Amniotic stem cell (primary cell): ENCODE measurements at places on chromosomes 16 and 17.

- DNase-seq, result no peak
Measured at GRCh38 chr17:48012151-48012520, 25.5 kb downstream of the COPZ2 start.

GRCh38 chr16:63337264-63337663 is 1301.0 kb upstream of the CDH8 start:
- DNase-seq, result no peak

- no peak for DNase-seq
Measured at GRCh38 chr17:9115214-9116191, 94.2 kb downstream of the NTN1 start.

DNA sequence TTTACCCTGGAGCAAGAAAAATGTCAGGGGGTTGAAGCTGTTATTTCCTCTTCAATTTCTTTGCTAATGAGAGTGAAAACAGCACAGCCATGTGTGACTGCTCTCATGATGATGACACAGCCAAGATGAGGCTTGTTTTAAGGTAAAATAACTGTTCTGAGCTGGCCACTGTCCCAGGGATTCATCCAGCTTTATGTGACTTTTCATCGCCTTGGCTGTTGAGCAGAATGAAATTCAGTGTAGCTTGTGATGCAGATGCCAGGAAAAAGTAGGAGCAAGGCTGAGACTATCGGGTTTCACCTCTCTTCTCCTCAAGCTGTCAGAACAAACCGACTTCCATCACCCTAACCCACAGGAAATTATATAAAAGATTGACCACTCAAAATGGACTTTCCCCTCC is 361.8 kb upstream of the CDH5 start:
- no peak for DNase-seq

DNA sequence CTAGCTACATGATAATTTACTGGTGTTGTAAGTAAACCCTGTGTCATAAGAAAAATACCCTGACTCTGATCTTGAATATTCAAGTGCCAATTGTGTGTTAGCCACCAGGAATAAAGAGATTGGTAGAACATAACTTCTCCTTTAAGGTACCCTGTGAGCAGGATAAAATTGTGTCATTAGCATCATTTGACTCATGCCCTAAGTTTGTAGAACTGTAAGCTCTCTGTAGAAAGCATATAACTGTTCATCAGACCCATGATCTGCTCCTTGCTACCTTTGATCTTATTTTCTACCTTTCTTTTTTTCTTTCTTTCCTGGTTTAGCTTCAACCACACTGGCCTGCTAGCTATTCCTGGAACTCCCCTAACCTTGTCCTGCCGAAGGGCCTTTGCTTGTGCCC is 35.8 kb downstream of the PTRH2 start:
- no peak for DNase-seq

DNA sequence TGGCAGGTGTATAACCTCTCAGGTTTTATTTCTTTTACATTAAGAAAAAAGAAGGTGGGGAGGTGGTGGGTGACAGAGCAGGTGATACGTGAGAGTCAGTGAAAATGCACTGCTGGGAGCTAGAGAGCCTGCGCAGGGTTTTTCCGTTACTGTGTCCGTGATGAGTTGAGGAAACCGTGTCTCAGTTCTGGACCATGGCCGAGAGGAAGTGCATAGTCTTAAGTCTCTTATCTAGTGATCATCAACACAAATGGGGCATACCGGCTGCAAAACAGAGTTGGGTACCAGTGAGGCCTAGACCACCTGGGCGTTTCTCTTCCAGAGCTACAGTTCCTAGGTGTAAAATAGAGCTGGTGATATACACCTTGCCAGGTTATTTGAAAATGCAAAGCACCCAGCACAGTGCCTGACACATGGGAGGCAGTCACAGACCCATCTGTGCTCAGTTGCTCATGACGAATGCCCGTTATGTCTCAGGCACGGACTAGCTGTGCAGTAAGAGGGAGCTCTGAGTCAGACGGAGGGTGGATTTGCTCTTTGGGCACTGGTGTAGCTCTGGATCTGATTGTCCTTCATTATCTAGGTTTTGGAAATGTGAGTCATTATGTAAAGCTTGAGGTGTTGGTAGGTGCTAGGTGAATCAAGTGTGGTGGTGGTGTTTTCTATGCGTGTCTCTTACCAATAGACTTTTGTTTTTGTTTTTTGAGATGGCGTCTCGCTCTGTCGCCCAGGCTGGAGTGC is 60.9 kb downstream of the RPTOR start:
- DNase-seq, result no peak

GRCh38 chr17:7982173-7982572 is 20.2 kb upstream of the GUCY2D start:
- peak; percentile 73 for DNase-seq

DNA sequence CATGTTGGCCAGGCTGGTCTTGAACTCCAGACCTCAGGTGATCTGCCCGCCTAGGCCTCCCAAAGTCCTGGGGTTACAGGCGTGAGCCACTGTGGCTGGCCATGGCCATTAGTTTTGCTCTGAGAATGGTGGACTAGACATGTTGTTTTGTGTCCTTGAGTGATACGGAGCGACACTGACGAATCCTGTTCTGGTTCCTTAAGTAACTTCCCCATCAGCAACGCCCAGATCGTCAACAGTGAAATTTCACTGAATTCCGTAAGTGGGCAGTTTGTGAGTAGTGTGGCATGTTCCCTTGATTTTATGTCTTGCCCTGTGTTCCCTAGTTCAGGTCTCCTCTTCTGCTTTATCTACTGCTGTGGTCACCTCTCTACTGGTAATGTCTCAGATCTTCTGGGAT is 67.4 kb downstream of the SNX29 start:
- DNase-seq, result no peak

- no peak for DNase-seq
Measured at GRCh38 chr16:90077757-90078578, 837 bp upstream of the PRDM7 start.

DNA sequence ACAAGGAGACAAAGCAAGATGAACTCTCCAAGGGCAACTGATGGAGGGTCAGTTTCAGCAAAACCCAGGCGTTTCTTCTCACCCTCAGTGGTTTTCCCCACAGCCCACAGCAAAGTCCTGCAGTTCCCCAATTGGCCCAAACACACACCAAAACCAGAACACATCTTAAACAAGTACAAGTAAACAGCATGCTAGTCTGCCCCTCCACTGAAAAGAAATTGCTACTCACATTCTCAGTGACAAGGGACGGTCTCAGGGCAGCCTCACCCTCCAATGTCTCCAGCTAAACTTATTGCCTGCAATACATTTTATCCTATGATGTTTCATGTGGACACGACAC is 300.6 kb upstream of the IRX3 start:
- no peak for DNase-seq

GRCh38 chr17:30576326-30576861 is 99.2 kb downstream of the GOSR1 start:
- DNase-seq, result no peak

DNA sequence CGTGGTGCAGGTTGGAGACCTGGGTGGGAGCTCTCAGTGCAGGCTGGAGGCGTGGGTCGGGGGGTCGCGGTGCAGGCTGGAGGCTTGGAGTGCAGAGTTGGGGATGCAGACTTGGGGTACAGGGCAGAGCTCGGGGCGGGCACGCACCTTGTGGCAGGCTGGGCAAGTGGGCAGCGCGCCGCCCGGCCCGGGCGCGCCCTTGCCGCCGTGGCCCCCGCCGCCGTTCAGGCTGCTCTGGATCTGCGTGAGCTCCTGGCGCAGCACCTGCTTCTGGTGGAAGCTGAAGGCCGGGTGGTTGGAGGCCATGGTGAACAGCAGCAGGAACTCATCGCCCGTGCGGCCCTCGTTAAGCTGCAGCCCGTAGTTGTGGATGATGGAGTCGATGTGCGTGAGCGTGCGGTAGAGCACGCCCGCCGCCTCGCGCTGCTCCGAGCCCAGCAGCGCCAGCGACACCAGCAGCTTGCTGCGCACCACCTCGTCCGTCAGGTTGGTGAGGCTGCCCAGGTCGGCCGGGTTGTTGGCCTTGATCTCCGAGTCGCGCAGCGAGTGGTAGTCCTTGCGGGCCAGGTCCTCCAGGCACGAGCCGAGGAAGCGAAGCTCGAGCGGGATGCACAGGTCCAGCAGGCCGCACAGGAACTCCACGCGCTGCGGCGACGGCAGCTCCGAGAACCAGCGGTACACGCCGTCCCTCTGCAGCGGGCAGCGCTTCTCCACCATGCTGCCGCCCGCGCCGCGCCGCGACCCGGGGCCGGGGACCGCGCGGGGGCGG is 1.1 kb downstream of the ZCCHC14 start:
- DNase-seq, result no peak
